CD4-positive, alpha-beta T cell treated with Interferon alpha-2 for 1 hour (primary cell): ENCODE measurements at places on chromosomes 4 and X.

DNA sequence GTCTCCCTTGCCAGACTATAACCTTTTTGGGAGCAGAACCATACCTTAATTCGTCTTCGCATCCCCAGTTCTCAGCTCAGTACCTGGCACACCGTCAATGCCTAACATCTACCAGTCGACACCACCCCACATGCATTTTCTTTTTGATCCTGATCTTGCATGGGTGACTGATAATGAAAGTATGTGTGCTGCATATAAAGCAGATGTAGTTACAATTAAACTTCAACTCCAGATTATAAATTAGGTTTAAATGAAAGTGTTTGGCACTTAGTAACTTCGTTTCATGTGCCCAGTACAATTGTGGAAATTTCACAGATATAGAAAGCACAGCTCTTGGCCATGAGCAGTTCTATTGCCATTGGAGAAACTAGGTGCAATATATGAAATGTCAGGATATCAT, 8.8 kb upstream of the NKX6-1 start:
- no peak for DNase-seq

- no peak for DNase-seq
Measured at GRCh38 chrX:136207546-136207945, 43.7 kb downstream of the MAP7D3 start.

GRCh38 chr4:144962300-144962699, 135.7 kb downstream of the ANAPC10 start:
- no peak for DNase-seq

DNA sequence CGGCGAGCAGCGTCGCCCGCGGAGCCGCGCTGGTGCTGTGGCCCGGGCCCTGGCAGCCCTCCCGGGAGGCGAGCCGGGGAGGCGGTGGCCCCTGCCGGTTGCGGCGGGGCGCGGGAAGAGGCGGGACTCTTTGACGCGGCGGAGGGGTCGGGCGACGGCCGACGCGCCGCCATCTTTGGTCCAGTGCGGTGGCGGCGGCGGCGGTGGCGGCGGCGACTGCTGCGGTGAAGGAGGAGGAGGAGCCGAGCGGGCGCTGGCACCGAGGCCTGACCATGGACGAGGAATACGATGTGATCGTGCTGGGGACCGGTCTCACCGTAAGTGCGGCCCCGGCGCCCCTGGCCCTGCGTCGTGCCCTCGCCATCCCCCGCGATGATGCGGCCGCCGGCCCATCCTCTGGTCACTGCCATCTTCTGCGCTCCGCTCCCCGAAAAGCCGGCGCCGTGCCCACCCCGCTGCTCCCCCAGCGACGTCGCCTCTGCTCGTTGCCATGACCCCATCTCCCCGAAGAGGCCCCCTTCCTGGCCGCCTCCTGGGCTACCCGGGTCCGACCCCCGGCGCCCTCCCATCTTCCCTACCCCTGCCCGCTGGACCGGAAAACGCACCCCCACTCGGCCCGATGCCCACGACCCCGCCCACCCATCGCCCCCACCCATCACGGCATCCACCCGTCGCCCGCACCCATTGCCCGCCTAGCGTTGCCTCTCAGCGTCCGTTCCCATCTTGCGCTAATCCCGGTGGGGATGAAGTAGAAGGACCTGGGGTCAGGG, at the start of gene GDI1:
Gene GDI1 (plus strand): TSS at position 172 of the 770 bp plus-strand sequence. CDS start 101 bp downstream, at position 273.
- peak; percentile 46 for DNase-seq

DNA sequence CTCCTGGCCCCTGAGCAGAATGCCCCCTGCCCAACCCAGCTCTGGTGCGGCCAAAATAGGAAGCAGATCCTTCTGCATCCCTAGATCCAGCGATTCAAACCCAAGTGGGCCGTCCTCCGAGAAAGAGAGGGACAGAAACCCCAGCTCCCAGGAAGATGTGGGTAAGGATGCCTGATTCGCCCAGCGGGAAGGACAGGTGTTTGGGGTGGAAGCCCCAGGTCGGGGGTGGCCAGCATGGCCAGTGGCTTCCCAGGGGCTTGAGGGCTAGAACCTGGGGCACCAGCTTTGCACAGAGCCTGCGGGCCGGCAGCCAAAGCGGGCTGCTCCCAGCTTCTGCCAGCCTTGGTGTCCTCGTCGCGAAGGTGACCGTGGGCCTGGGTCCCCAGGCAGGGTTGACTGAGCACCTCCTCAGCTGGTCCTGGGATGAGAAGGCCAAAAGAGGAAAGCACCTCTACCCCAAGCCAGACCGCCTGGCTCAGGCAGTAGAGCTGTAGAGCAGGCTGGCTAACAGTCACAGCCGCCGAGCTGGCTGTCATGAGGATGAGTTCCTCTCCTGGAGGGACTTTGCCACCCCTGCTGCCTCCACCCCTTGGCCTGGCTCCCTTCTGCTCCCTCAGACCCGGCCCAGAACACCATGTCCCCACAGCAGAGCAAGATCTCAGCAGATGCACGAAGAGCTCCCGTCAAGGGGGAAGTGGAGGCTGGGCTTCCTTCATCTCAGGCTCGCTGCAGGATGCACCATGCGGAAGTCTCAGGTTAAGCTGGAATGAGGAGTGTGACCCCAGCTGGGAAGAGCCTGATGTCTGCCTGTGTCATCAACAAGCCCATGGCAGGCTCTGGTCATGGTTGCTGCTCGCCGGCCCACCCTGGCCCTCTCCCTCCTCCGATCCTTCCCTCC, 59.9 kb downstream of the CPZ start:
- no peak for DNase-seq
